ENCODE measurements at places on chromosomes 5 and 9.

DNA sequence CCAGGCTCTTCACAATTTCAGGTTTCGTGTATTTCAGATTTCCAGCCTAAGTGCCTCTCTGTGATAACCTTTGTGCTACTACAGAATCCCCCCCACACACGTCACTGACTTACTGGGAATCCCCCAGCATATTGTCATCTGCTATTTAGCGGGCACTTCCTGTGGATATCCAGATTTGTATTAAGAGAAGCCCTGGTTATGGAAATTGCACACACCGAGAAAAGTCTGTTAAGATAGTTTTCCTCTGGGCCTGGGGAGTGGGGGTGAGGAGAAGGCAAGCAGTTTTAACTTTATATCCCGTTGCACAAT is 269.9 kb downstream of the MED10 start:
- DNase-seq = no peak

GRCh38 chr9:70229579-70229978 is 29.2 kb upstream of the SMC5 start:
- DNase-seq = no peak

DNA sequence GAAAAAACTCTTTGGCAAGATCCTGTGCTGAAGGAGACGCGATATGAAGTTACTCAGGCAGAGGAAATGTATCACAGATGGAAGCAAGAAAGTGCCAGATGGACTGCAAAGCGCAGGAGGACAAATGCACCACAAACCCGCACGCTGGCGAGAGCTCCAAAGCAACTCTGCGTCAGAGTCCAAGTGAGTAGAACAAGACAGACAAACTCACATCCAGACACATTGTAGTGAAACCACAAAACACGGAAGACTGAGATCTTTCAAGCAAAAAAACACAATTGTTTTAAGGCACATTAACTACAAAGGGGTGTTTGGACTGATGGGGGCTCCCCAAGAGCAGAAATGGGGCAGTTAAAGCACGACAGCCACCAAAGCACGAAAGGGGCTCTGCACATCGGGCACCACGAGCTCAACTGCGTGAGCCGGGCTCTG is 39.2 kb upstream of the NKD2 start:
- DNase-seq = no peak

DNA sequence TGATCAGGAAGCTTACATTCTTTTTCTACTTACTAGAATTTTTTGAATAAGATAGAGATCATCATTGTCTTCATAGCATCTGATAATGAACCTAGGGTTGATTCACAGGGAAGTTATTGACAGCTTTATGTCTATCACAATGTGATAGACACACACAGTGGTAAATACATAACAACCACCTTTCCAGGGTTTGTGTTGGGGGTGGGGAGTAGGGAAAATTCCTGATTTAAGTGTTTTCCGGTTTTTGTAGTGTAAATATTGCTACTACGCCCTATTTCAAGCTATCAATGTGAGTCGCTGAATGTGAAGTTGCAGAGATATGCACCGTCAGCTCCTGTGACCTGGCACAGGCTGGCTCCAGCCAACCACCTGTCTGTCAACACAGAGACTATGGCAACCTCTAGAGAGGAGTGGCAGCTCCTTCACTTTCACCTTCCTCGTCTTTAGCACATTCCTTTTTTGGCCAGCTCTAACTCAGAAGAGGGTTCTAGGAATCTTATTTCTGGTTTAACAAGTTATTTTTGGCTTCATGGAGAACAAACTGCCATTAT is 224.9 kb downstream of the MAT2B start:
- no peak for DNase-seq

DNA sequence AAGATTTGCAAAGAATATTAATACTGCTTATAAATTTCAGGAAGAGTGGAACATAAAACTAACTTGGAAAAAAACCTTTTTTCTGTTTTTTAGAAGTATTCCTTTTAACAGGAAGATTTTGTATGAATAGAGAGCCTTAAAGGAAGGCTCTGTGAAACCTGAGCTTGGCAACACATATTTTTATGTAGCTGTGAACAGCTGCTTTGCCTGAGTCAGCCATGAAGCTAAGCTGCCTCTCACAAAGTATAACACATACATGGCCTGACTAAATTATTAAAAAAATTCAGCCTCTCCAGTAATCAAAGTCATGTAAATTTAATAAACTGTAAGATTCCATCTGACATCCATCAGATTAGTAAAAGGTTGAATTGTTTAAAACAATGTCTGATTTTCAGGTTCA is 547.5 kb downstream of the ELAVL2 start:
- no peak for DNase-seq

GRCh38 chr5:127649018-127649439 is at the start of gene CTXN3:
CTXN3 (plus strand) TSS chr5:127649082; CDS start chr5:127657522, 8,440 bp downstream.
- no peak for DNase-seq

DNA sequence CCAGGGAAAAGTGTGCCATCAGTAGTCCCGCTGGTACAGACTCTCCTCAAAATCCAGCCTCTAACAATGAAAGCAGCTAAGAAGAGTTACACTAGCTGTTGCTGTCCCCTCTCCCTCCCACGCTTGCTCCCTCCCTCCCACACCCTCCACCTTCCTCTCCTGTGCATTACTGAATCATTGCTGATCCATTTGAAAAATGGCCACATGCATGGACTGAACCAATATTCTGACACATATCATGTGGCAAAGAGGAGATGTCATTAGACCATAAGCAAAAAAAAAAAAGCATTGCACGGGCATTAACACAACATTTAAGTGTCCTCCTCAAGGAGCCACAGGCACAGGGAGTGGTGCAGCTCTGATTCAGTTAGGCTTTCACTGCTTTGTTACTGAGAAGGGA is 37.9 kb downstream of the LHFPL2 start:
- no peak for DNase-seq

GRCh38 chr5:125412561-125413495 is 666.4 kb upstream of the ZNF608 start:
- DNase-seq = no peak

- DNase-seq = no peak
Measured at GRCh38 chr5:139131465-139131864, 66.7 kb downstream of the SIL1 start.

- DNase-seq = no peak
Measured at GRCh38 chr5:162289489-162289888, 221.9 kb downstream of the GABRG2 start.

DNA sequence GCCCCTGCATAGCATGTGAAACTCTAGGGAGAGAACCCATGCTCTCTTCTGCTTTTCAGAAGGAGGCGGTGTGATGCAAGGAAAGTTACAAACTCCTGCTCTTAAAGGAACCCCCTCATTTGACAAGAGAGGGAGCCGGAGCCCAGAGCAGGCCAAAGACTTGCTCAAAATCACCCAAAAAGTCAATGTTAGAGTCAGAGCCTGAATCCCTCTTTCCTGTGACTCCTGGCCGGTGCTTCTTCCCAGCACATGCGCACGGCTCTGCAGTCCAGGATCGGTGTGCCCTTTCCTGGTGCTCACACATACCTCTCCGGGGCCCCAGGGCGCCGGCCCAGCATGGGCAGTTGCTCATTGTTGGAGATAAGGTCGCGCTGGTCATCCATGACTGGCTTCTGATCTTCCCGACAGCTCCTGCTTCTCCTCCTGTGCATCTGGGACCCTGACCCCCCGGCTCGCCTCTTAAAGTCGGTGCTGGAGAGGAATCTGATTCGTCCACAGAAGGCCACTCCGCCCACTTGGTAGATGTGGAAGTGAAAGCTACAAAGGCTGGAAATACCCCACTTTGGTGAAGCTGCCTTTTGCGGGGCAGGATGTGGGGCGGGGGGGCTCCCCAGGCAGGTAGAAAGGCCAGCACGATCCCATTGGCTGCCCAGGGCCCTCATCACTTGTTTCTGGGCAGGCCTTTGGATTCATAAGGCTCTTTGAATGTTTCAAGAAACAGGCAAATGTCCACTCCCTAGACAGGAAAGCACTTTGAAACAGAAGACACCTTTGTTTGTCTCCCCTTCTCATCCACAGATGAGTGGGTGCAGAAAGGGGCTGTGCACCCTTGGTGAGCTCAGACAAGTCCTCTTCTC is at the start of gene CD74:
Gene CD74 (minus strand): TSS at position 592 of the 857 bp plus-strand sequence. CDS start 161 bp downstream, at position 431.
- peak; percentile 96 for DNase-seq

- no peak for DNase-seq
Measured at GRCh38 chr9:115106642-115107041, 11.3 kb downstream of the TNC start.

- no peak for DNase-seq
Measured at GRCh38 chr5:32088214-32088613, 85.9 kb downstream of the GOLPH3 start.

DNA sequence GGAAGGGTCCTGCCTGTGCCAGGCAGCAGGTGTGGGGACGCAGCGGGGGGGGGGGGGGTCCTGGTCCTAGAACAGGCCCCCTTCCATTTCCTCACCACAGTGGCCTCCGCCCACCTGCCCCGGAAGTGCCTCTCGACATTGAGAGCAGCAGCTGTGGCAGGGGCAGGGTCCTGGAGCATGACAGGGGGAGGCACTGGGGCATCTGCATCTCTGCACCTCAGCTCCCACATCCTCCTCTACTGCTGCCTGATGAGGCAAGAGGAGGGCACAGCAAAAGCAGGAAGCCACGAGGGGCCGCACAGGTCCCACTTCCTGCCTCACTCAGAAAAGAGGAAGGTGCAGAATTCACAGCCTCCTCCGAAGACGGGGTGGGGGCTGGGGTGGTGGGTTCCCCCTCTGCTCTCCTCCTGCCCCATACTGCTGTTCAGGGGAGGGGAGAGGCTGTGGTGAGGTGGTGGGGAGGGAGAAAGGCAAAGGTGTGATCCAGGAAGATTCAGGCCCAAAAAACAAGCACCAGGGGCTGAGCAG is 14.8 kb downstream of the AKNA start:
- DNase-seq = peak; percentile 81

- no peak for DNase-seq
Measured at GRCh38 chr5:69492923-69493395, 369 bp downstream of the OCLN start.

GRCh38 chr5:16456103-16456832 is 9.3 kb downstream of the ZNF622 start:
- DNase-seq = no peak

- DNase-seq = no peak
Measured at GRCh38 chr9:88090151-88090581, 48.1 kb downstream of the SPATA31C2 start.

GRCh38 chr9:91177661-91178280 is 183.9 kb downstream of the AUH start:
- DNase-seq = peak; percentile 24
